ENCODE measurements at places on chromosomes 2 and 18.

DNA sequence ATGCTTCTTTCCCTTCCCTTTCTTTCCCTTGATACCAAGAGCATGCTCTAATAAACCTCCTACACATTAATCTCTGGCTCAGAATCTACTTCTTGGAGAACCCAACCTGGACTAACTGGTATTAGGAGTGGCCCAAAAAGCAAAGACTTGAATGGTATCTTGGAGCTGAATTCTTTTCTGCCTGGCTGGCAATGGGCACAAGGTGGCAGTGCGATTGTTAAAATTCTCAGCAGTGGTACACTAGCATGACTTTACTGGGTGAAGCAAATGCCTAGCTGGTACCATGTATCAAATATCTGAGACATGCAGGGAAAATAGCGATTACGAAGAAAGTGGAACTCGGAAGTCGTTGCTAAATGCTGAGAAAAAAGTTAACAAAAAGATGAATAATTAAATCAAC, 376.1 kb downstream of the XIRP2 start:
- no peak for DNase-seq

GRCh38 chr2:198012025-198012424, 207.6 kb downstream of the PLCL1 start:
- DNase-seq, result no peak

GRCh38 chr2:49948091-49948490, 793.8 kb upstream of the FSHR start:
- no peak for DNase-seq

DNA sequence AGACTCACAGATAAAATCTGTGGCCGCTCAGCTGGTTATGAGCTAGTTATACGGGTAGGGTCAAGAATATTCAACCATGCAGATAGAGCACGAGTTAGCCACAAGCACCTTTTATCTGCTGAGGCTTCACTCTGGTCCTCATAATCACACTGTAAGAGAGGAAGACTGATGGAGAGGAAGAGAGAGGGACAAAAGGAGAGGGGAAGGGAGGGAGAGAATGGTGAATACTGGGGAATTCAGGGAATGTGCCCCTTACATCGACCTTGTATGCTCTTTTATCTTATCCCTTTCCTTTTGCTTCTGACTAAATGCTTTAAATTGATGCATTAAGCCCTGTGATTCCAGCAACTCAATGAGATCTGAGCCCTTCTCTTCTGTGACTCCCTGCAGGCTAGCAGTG, 333.1 kb downstream of the DSEL start:
- DNase-seq, result no peak
